ENCODE measurements at places on chromosomes 5 and 9.
A peak's percentile ranks its signal among the peaks of the same experiment; 100 is the strongest.

DNA sequence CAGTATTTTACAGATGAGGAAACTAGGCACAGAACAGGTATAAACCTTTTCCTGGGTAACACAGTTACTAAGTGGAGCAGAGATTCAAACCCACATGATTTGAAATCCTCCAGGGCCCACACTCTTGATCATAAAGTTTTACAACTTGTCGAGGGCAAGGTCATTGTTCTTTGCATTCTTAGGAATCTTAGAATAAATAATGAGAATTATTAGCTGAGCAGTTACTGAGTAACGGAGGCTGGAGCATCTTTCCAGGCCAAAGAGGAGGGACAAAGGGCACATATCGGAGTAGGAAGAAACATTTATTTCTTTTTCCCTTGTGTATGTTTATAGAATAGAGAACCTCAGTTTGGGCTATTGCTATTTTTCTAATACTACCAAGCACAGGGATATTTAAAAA, 27.1 kb upstream of the F2R start:
- no peak for DNase-seq

DNA sequence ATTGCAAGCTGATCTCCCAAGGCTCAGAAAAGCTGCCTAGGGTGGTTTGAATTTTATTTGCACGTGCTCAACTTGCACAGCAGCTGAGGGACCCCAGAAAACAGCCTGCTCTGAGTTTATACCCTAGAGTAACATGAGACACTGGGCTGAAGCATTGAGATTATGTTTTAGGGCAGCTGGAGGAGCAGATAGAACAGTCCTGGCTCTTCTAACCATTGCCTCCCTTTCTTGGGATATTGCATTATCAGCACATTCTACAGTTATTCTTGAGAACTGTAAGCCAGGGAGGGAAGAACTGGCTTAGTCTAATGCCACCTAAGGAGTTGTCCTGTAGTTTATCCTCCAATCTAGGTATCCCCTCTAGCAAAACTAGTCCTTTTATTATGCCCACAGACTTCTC, 10.3 kb downstream of the SMC2 start:
- DNase-seq, result no peak

- no peak for DNase-seq
These were observed 130.7 kb upstream of the LHFPL2 start for GRCh38 chr5:78779262-78779661.

GRCh38 chr5:134142052-134142451, 27.6 kb downstream of the TCF7 start:
- no peak for DNase-seq

GRCh38 chr9:8762479-8763085, 963.0 kb upstream of the DMAC1 start:
- DNase-seq, result peak; percentile 15

- DNase-seq, result peak; percentile 89
These were observed 27.0 kb upstream of the COL15A1 start for GRCh38 chr9:98916660-98917059.

DNA sequence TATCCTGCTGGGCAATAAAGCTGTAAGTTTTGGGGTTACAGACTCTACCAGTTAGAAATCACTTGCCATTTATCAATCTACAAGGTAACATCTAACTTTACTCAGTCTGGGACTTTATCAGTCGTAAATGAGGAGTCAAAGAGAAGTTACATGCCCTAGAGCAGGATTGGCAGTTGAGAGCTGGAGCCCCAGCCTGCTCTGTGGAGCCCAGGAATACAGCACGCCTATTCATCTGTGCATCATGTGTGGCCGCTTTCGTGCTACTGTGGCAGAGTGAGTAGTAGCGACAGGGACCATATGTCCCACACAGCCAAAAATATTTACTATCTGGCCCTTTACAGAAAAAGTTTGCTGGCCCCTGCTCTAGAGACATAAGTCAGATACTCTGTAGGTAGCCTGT, 152.5 kb upstream of the NTRK2 start:
- no peak for DNase-seq

- peak; percentile 77 for DNase-seq
These were observed 278.1 kb downstream of the AOPEP start for GRCh38 chr9:95004411-95005277.

GRCh38 chr9:127546125-127546832, 65.8 kb upstream of the STXBP1 start:
- DNase-seq, result no peak

- DNase-seq, result no peak
These were observed 63.3 kb upstream of the SLC30A5 start for GRCh38 chr5:69030358-69031062.

DNA sequence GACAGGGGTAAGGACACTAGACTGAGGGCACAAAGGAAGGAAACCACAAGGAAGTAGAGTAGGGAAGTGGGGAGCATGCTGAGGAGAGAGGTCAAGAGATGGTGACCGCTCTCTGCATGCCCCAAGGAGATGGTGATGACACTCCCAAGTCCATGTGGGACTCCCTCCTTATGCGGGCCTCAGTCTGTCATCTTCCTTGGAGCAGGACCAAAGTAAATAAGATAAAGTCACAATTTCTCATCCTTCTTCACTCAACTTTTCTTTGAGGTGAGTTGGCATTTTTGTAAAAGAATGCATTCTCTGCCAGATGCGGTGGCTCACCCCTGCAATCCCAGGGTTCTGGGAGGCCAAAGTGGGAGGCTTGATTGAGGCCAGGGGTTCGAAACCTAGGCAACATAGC, 256.7 kb downstream of the DOCK8 start:
- no peak for DNase-seq

- DNase-seq, result no peak
These were observed 421.3 kb downstream of the CDH12 start for GRCh38 chr5:22431840-22432239.

DNA sequence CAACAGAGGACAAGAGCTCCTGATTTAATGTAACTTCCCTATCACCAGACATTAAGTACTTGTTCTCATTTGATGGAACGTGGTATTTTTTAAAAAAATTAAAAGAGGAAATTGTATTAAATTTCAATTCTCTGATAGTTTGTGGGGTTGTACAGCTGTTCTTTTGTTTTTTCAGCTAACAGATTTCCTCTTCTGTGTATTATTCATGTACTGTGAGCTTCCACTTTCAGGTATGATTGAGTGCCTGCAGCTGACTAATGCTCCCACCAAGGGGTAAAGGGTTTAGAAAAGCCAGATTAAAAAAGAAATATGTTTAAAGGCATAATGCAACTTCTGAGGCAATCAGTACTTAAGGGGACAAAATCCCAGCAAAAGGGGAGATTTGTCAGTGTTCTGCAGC, 117.7 kb upstream of the ACTBL2 start:
- DNase-seq, result no peak

DNA sequence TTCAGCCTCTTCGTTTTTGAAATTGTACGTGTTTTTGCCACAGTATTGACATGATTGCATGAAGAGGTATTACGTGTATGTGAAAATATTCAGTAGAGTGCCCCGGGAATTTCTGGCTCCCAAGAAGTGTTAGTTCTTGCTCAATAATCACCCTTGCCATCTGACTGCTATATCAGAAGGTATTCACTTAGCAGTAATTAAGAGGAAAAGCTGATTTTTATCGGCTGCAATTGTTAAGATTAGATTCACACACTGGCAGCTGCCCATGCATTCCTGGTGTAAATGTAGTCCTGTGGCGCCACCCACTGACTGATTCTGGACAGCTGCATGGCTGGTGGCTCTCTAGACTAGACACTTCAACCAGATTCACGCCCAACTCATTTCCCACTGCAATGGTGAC, 440.1 kb upstream of the ADAMTS16 start:
- peak; percentile 41 for DNase-seq

DNA sequence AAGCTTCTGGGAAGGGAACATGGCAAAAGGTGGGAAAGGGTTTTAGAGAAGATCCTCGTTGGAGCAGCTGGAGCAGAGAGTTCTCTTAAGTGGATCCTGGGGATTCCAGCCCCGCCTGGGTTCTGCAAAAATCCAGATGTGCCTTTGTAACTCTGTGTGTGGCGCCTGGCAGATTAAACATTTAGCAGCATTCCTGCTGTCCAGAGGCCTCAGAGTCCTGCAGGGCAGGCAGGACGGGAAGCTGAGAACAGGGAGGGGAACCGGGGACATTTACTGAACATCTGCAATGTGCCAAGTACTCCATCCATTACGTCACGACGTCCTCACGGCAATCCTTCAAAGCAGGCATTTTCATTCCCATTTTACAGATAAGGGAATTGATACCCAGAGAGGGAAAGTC, 6.0 kb downstream of the EIF4E1B start:
- DNase-seq, result no peak

- no peak for DNase-seq
These were observed 12.0 kb downstream of the CRB2 start for GRCh38 chr9:123368023-123368422.

- no peak for DNase-seq
These were observed 123.6 kb upstream of the PPP1R26 start for GRCh38 chr9:135356021-135356420.

GRCh38 chr9:108816037-108816436, 39.7 kb downstream of the ACTL7B start:
- no peak for DNase-seq

DNA sequence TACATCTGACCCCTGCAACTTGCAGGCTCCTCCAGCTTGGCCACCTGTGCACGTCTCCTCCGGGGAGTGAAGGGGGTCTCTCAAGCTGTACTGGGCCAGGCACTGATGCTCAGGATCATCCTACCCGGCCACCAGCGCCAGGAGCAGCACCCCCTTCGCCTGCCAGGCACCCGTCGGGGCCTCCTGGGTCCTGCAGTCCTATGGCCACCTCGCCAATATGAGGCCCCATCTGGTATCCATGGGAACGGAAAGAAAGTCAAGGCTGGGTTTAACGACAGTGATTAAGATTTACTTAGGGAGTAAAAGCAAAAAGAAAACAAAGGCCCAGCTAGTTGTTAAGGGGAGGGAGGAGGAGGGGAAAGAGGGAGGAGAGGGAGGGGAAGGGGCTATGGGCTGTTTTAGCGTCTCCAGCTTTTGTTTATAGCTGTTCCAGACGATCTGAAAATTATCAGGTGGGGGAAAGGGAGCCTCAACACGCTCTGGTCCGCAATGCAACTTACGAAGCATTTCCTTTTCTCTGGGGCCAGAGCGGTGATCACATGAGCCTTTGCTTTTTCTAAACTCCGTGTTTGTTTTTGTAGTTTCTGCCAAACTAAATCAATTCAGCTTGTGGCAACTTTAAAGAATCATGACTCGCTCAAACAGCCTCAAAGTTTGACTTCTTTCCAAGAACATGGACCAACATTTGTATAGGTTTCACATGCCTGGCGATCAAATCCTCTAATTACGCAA, 132.4 kb downstream of the ROR2 start:
- peak; percentile 45 for DNase-seq

DNA sequence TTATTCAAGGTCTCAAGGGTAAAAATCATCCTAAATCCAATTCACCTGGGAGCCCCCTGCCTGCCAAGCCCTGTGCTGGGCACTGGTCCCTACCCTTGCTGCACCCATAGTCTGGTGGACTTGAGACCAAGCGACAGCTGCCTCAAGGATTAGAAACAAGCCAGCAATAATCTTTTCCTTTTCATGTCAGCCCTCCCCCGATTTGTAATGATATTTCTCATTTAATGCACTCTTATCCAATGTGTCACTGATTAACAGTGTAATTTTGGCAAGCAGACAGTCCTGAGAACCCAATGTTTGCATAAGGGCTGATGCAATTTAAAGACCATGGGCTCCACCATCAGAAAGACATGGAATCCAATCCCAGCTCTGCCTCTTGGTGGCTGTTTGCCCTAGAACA, 108.9 kb downstream of the ACTL7B start:
- no peak for DNase-seq

DNA sequence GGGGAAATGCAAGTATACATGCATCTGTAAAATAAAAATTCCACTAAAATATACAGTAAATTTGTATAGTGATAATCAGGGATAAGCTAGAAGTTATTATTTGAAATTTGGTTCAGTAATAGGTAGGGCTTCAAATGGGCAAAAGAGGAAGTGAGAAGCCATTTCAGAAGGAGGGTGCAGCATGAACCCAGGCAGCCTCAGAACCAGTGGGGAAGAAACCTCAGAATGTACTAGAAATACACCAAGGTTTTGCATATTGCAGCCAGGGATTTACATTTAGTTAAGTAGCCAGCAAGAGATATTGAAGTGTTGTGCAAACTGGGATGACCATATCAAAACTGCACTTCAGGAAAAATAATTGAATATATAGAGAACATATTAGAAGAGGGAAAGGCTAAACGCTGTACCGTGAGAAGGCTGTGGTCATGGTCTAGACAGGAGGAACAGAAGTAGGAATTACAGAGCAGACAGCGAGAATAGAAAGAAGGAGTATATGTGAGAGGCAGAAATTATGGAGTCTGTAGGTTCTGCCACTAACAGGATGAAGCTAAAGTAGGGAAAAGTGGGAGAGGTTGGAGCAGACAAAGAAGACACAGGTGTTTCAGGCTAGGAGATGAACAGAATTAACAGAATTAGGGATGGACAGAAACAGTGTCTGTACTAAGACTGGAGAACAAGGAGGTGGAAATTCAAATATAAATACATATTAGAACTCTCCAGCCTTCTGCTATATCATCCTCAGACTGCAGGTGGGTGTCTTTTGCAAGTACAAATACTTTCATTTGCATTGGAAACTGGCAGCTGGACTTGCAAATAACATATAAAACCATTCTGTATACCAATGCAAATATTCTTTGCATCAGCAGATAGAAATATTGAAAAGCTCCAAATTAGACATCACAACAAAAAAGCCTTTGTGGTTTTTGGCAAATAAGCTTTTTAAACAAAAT, 335.6 kb downstream of the ZNF608 start:
- DNase-seq, result no peak

GRCh38 chr5:35765921-35766320, 90.8 kb upstream of the IL7R start:
- DNase-seq, result no peak

DNA sequence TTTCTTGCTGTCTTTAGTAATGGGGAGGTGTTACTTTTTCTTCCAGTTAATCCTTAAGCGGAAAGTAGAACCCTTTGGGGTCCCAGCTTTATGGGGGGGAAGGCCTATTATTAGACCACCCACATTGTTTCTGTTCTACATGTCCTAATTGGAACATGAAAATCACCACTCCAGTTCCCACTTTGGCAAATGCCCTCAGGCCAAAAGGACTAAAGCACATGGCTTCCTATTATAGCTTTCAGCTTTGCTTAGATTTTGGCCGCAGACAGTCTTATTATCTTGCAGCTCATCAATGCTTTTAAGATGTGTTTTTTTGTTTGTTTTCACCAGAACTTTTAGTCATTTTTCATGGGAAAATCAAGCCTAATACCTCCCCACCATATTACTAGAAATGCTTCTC, 296.8 kb upstream of the ANKH start:
- no peak for DNase-seq

GRCh38 chr5:66223637-66224036, 79.5 kb downstream of the SREK1 start:
- DNase-seq, result peak; percentile 30

DNA sequence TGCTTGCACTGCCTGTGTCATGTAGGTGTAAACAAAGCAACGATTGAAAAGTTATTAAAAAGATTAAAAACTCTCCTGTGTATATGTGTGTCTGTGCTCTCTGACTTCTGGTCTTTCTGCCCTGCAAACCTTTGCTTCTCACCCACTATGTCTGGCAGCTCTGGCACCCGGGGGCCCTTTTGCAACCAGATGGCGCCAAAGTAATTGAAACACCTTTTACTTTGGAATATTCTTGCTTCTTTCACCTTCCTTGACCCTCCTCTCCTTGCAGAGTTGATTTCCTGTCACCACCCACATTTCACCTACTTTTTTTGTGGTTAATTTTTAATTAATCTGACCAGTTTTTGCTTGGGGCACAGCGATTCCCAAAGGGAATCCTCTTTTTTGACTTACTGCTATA, 275.5 kb downstream of the ARHGEF28 start:
- DNase-seq, result peak; percentile 42
